A549 treated with Hydrocortisone at 1 μM for 4 hours (cell line): ENCODE measurements at places on chromosomes 2 and 18. TPM values are rescaled to one million over a fixed set of nuclear protein-coding genes. Genes with fewer than 3 reads are reported as not detected.

The ST6GAL2 gene
- 10.3 to 19.6 TPM (median 13.8 TPM) in 5 replicates for total RNA-seq

The KCNG2 gene
- 0.07 TPM in 1 of 5 replicates, not detected in the others for total RNA-seq

The SERPINB13 gene
- not detected in 5 replicates for total RNA-seq

The ODC1 gene
- 159 to 176 TPM (median 171 TPM) in 5 replicates for total RNA-seq

The CD207 gene
- total RNA-seq = not detected in 5 replicates

The SNTG2 gene
- total RNA-seq = not detected in 5 replicates

The GAL3ST2 gene
- total RNA-seq = 0.18 to 0.25 TPM (median 0.23 TPM) in 5 replicates

The GNLY gene
- total RNA-seq = 0.08 to 0.31 TPM (median 0.18 TPM) in 5 replicates

The RAMP1 gene
- total RNA-seq = 0.15 TPM in 1 of 5 replicates, not detected in the others

The ZNF385B gene
- total RNA-seq = 0.21 to 0.22 TPM in 2 of 5 replicates, not detected in the others

The NT5C1B gene
- not detected in 5 replicates for total RNA-seq

The CETN1 gene
- total RNA-seq = not detected in 5 replicates

The TRMT61B gene
- total RNA-seq = 14.8 to 18.3 TPM (median 16.1 TPM) in 5 replicates

The ATP8B1 gene
- total RNA-seq = 6.0 to 8.9 TPM (median 6.8 TPM) in 5 replicates

The NTSR2 gene
- 0.05 to 0.09 TPM in 2 of 5 replicates, not detected in the others for total RNA-seq

The TMEM169 gene
- 0.25 to 0.75 TPM (median 0.38 TPM) in 5 replicates for total RNA-seq

The TFPI gene
- total RNA-seq = 39.7 to 63.5 TPM (median 50.6 TPM) in 5 replicates

The SP140 gene
- 0.16 to 0.29 TPM in 2 of 5 replicates, not detected in the others for total RNA-seq

The PROKR1 gene
- total RNA-seq = not detected in 5 replicates

The REG3G gene
- not detected in 5 replicates for total RNA-seq

The ALPP gene
- 9.3 to 13.2 TPM (median 12.1 TPM) in 5 replicates for total RNA-seq
